MM.1S (cell line): ENCODE measurements at places on chromosomes 3 and 15.

- DNase-seq, result no peak
Observed at GRCh38 chr3:72338942-72339669, 509.1 kb downstream of the SHQ1 start.

DNA sequence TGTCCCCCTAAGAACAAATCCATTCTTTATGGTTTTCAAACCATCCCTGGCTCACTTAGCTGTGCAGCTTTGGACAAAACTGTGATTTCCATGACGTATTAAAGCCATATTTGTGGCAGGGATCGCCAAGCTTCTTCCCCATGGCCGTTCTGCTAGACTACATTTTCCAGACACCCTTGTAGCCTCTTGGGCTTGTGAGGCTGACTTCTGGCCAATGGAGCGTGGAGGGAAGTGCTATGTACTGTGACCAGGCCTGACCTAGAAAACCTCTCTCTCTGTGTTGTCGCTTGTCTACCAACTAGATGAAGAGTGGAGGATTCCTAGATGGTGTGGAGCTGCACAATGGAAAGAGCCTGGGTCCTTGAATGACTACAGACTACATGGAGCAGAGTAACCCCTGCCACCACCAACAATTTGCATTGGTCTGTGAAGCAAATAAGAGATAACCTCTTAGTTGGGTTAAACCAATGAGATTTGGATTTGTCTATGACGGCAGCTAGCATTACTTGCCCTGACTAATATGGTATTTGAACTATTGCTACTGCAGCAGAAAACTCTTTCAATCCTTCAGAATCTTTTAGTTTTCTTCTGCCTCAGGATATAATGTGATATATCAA, 22.1 kb upstream of the MGLL start:
- DNase-seq, result no peak

- DNase-seq, result no peak
Observed at GRCh38 chr15:55897560-55898336, 95.7 kb downstream of the NEDD4 start.

- no peak for DNase-seq
Observed at GRCh38 chr15:40252141-40252437, 13.2 kb downstream of the PAK6 start.

DNA sequence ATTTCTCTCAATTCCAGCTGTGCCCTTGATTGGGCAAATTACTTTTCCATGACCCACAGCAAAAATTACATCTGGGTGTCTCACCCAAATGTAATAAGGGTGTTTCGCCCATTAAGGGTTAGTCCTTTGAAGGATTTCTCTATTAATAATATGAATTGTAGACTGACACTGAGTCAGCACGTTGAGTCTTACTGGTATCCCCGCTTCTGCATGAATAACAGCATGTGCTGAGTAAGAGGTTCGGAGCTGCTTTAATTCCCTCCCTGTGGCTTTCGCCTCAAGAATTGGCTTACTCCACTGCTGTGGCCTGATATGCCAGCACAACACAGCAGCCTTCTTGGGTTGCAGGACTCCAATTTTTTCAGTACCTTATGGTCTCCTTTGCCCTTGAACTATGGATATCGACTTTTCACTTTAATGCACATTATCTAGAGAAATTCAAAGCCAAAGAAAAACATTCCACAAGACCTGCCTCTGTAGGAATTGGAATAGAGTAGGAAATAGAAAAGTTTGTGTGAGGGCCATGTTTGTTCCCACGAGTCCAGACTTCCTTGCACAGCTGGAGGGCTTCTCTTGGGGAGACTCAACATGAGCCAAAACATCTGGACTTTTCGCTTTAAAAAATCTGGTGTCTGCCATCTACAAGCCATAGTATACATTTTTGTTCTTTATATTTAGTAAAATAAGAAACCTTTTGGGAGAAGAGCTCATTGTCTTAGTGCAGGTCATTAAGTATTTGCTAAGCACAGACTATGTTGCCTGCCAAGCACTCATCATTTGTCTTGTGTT, 20.7 kb upstream of the ERC2 start:
- no peak for DNase-seq

DNA sequence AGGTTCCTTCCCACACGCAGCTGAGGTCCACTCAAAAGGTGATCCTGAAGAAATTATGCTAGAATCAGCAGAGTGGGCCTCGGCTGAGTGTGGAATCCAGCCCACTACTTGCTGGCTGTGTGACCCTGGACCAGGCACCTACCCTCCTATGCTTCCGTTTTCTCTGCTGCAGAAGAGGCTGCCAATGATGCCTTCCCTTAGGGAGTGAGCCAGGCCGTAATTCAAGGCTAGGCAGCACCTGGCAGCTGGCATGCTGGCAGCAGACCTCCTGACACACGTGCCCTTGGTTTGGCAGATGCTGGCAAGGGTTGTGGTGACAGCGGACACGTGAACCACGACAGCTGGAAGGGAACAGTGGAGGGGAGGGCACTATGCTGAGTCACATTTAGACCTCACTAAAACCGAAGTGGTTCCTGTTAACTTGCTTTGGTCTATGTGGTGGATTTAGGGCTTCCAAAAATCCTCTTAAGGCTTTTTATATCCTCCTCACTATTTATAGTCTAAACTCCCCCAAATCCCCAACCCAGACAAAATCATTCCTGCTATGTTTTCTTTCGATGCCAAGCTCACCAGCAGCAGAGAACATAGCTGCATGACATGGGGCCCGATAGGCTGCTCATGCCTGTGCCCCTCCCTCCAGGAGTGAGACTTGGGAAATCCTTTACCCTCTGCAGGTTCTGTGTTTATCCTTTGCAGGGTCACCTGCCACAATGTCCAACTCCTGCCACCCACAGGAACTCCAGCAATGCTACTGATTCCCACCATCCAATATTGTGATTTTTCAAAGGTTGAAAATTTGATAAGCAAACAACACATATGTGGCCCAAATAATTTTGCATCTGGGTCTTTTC, 10.6 kb upstream of the PCSK6 start:
- peak; percentile 69 for DNase-seq

DNA sequence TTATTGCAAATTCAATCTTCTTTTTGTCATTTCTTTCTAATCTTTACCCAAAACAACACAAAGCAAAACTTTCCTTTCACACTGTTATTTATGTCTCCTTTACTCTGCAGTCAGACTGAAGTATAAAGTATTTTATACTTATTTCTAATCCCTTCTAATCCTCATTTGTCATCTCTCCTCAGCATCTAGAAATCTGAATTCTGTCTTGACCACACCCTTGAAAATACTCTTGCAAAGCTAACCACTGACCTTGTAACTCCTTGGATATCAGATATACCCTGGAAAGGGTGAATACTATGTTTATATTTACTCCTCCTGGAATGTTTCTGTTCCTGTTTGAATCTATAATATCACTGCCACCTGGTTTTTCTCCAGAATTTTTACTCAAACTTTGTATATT, 481.1 kb downstream of the ZNF385D start:
- DNase-seq, result no peak

DNA sequence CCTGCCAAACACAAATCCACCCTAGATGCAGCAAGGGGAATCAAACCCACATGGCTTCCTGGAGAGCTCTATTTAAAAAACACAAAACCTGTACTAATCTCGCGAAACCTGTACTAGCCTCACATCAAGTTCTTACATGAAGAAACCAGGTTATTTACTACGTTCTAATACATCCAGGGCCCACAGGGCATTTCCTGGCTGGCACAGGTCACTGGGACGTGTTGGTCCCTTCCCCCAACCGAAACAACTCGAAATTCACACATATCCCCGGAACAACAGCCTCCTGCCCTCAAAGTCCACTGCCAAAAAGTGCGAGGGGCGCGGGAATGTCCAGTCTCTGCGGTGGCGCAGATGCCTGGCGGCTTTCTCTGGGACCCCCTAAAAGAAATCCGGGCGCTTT, 955 bp downstream of the CDCP1 start:
- DNase-seq, result no peak

DNA sequence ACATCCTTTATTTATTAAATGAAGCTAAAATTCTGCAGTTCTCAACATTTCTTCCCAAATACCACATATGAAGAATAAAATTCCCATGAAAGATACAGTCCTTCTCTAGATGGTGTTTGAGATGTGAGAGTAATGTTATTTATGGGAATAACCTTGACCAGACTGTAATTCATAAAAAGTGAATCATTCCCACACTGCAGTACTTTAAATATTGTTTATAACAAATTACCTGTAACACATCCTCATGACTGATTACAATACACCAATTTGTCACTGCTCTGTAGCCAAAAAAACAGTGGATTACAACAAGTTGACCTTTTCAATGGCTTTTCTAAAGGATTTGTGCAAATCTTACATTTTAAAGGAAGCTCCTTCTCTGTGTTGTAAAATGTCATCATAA, 651.3 kb downstream of the NSUN3 start:
- no peak for DNase-seq

DNA sequence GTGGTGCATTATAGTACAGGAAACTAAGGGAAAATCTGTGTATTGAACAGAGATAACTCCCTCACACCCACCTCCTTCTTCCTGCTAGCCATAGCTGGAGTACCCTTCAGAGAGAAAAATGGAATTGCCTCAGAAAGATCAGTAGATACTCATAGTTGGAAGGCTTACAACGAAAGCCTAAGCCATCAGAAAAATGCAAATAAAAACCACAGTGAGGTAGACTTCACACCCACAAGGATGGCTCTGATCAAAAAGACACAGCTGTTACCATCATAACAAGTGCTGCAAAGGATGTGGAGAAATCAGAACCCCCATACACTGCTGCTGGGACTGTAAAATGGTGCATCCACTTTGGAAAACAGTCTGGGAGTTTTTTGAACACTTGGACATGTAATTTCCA, 7.4 kb upstream of the DLG1 start:
- DNase-seq, result peak; percentile 49

DNA sequence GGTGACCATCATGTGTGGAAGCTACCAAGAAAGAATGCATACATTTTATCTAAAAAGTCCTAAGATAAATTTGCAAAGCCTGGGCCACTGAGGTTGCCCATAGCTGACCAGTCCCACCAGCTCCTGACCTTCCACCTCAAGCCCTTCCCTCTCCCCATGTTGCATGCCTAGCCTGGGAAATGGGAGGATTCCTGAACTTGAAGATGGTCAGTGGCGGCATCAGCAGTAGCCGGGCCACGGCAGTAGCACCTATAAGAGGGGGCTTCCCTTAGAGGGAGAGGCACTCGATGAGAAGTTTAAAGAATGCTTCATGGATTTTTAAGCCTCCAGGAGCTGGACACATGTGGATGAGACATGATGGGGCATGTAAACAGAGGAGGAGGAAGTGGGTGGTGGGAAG, 172.1 kb downstream of the KLF13 start:
- no peak for DNase-seq

GRCh38 chr3:40771112-40771511, 246.4 kb downstream of the ZNF621 start:
- DNase-seq, result no peak

DNA sequence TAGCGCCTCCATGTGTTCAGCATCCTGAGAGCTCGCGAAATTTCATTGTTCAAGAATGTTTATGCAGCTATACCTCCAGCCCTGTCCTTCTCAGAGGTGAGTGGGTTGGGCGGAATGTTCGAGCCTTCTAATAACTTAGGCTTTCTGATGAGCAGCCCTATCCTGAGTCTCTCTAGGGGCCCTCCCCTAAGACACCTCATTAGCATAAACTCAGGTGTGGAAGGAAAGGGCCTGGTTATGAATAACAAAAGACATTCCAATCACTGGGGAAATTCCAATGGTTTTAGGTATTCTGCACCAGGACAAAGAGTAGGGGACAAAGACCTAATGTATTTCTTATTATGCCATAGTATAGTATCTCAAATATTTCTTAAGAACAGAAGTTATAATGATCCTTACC, 138.1 kb upstream of the PDZRN3 start:
- no peak for DNase-seq

DNA sequence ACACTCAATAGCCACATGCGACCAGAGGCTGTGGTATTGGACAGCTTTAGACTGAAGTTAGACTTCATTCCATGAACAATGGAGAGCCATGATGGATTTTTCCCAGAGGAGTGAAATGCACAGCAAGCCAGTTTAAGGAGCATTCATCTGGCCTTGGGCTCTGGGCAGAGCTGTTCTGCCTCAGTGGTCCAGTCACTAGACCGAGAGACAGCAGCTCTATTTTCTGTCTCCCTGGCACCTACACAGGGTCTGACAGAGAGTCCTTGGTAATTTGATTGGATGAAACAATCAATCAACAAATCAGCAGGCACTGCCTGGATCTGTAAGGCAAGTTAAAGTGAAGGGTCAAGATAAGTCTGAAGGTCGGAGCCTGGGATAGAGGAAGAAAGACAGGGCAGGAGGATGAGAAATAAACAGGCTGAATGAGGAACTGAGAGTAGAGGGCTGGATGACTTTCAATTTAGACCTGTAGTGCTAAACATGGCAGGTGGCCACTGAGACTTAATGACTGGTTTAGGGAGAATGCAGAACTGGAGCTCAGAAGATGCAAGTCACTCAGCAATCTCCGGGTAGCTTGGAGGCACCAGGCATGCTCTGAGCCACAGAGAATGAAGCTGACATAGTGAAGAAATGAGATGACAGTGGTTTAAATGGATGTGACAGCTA, 98.5 kb upstream of the SLC25A36 start:
- peak; percentile 66 for DNase-seq

DNA sequence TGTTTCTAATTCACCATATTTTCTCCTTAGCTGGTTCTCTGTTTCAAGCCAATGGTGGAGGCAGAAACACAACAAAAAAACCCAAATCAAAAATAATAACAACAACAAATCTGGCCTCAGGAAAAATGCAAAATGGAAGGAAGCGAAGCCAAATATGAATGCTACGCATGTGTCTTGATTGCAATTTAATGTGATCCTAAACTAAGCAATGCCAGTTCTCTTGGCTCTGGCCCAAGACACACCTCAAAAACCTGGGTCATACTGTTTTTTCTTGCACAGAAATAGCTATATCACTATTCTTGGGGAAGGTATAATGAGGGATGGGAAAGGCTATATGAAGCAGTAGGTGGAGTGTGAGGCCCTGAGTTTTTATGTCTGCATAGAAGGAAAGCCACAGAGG, 724.7 kb downstream of the AGBL1 start:
- no peak for DNase-seq

- no peak for DNase-seq
Observed at GRCh38 chr3:122004991-122005565, 17.0 kb downstream of the ILDR1 start.

- peak; percentile 81 for DNase-seq
Observed at GRCh38 chr3:195907934-195908693, at the start of gene TNK2. Gene TNK2, minus strand, starts transcription at chr3:195908551. Its CDS starts 19,963 bp downstream, at chr3:195888588.

- peak; percentile 83 for DNase-seq
Observed at GRCh38 chr3:173932624-173933023, 535.1 kb downstream of the NLGN1 start.

GRCh38 chr15:57213862-57214261, 162.4 kb upstream of the CGNL1 start:
- DNase-seq, result peak; percentile 33

DNA sequence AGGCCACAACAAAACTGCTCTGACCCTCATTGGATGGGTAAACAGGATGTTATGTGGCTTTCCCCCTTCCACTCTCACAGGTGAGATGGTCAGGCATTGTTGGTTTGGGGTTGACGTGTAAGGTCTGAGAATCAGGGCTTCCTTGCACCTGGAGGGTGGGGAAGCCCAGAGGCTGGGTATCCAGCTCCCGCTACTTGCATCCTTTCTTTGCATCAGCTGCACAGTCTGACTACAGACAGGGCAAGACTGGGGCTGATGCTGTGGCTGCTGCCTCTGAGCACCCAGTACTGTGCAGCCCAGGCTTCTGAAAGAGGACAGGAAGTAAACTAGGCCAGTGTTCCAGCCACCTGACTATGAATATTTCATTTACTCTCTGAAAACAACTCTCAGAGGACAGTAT, 58.0 kb upstream of the ATP2B2 start:
- peak; percentile 46 for DNase-seq
